G401 (cell line): ENCODE measurements at places on chromosomes 1 and 21. TPM values are rescaled to one million over a fixed set of nuclear protein-coding genes. Genes with fewer than 3 reads are reported as not detected.

- no peak for DNase-seq
These were observed 394.1 kb downstream of the MATN1 start for GRCh38 chr1:30329263-30329753.

DNA sequence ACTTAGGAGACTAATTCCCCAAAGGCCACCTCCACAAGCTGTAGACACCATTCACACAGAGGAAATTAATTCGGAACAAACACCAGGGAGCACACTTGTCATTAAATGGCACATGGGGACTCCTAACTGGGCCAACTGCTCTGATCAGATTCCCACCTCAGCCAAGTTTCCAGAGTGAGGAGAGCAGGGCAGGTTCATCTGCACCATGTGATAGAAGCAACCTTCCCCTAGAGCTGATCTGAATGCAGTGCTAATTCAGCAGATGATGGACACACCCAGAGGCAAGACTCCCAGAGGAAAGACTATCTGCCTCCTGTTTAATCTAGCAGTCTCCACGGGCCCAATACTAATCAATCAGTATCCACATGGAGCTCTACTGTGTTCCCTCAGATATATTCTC lies 147.0 kb downstream of the VAV3 start:
- DNase-seq, result no peak

GRCh38 chr1:4303303-4303702 lies 351.1 kb upstream of the AJAP1 start:
- no peak for DNase-seq

DNA sequence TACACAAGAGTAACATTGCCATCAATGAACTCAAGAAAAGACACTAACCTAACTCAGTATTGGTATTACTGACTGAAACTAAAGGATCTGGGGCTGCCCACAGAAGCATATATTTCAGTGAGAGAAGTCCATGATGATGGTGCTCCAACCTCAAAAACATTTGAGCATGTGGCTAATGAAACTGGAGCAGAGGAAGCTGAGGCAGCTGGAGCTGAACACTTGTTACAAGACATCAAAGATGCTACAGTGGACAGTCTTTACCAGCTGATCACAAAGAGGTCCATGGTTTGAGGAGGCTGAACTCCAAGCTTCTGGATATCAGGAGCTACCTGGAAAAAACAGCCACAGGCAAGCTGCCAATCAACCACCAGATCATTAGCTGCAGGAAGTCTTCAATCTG lies 42.2 kb upstream of the TTC39A start:
- DNase-seq, result peak; percentile 8

DNA sequence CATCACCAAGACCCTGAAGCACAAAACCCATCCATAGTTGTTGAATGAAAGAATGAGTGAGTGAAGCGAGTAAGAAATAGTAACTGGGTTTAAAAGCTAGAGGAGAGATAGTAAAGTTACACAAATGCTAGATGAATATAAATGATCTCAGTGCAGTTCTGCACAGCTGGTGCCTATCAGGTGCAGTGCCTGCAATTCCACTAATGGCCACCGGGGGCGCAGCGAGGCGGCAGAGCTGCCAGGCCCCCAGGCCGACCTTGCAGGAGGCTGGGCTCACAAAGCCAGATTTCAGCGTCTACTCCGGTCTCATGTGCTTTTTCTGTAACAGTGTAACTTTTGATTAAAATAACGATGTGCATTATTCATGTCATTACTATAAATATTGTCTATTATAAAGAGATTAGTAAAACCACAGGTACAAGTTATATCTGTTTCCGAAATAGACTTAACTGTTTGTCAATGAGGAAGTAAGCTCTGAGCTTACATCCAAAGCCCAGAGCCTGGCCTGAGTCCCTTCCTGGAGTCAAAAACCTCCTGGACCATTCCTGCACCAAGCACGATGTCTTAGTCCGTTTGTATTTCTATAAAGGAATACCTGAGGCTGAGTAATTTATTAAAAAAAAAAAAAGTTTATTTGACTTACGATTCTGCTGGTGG lies 477.6 kb downstream of the NPHP4 start:
- DNase-seq, result peak; percentile 61

DNA sequence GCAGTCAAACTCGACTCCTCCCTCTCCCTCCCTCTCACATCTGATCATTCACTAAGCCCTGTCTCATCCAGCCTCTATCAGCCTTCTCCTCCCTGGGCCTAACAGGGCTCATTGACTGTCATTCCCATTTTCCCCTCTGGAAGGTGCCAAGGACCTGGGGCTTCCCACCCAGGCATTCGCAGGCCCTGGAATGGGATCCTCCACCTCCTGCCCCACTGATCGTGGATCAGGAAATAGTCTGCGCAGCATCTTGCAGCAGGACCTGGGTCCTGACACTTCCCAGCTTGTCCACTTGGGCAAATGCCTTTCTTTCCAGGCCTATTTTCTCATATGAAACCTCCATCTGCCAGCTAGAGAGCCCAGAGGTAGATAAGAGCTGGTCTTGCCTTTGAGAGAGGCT lies 71.2 kb upstream of the ZC3H12A start:
- no peak for DNase-seq

DNA sequence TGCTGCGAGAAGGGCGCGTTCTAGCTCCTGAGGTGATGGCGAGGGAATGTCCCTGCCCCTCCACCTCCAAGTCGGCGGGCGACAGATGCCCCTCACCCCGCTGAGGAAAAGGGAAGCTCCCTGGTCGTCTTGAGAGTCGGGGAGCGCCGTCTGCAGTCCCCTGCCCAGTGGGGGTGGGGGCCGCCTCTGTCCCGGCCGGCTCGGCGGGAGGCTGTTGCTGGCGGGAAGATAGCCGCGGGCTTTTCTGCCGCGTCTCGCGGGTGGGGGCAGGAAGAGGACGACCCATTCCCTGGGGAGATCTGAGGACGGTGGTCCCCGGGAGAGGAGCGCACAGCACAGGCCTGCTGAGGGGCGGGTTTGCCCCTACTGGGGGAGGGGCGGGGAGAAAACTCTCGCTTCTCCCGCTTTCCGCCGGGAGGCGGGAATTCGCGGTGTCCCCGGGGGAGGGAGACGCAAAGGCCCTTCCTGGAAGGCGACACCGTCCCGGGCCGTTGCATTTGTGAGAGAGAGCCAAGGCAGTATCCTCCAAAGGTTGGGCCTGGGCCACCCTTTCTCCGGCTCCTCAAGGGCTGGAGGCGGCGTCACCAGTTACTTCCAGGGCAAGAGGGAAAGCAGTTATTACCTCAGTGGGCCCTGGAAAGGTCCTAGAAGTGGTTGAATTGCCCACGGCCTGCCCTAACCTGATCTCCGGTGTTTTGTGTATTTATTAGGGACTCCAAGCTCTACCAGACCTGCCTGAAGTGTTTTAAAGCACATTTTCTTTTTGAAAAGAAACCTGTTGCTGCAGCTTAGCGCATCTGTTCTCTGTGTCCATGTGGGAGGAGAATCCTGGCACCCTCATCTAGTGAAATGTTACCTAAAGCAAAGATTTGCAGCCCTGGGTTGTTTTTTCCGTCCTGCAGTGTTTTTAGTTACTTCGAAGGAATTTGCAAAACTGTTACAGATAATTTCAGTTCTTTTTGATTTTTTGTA lies 648 bp downstream of the S100PBP start:
- DNase-seq, result peak; percentile 66

GRCh38 chr1:212519131-212519530 lies 86.4 kb downstream of the NENF start:
- no peak for DNase-seq

GRCh38 chr21:46156678-46157077 lies 1.3 kb upstream of the FTCD start:
- DNase-seq, result no peak

DNA sequence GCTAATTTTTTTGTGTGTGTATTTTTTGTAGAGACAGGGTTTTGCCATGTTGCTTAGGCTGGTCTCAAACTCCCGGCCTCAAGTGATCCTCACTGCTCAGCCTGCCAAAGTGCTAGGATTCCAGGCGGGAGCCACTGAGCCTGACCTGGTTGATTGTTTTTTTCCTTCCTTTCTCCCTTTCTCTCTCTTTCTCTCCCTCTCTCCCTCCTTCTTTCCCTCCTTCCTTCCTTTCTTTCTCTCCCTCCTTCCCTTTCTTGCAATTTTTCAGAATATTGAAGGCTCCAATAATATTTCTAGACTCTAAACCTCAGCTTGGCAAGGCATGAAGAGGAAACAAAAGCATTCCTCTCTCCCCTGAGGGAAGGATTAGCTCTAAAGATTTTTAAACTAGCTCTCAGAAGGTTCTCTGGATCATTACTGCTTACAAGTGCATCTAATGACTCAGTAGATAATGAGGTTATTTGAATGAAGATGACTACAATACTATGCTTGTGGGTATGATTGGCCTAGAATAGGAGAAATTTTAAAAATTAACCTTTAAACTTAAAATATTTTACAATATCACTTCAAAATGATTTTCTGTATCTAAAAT lies 68.5 kb upstream of the GADD45A start:
- no peak for DNase-seq

DNA sequence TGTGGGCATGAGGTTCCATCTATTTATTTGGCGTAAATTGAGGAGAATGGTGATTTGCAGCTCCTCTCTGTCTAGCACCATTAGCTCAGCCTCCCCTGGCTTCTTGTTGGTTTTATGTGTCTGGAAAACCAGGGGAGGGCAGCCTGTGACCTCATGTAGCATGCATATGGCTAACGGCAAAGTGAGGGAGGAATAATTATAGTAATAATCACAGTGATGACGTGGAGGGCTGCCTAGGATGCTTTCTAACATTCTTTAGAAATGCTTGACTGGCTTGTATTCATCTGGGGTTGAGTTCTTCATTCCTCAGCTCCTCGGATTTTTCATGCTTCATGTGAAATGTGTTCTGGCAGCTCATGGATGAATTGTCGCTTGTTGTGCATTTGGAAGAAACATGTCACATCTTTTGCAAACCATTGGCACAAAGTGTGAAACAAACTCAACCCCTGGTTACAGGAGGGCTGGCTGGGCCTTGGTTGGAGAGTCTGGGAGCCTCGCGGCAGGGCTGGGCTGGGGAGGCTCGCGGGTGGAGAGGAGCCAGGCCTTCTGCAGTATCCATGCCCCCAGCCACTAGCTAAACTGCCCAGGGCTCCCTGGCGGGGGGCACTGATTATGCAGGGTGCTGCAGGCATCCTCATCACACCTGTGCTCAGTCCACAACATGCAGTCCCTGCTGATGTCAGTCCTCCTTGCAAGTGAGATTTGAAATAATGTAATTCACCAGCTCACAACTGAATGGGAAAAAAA lies 149.6 kb downstream of the DISC1 start:
- no peak for DNase-seq

DNA sequence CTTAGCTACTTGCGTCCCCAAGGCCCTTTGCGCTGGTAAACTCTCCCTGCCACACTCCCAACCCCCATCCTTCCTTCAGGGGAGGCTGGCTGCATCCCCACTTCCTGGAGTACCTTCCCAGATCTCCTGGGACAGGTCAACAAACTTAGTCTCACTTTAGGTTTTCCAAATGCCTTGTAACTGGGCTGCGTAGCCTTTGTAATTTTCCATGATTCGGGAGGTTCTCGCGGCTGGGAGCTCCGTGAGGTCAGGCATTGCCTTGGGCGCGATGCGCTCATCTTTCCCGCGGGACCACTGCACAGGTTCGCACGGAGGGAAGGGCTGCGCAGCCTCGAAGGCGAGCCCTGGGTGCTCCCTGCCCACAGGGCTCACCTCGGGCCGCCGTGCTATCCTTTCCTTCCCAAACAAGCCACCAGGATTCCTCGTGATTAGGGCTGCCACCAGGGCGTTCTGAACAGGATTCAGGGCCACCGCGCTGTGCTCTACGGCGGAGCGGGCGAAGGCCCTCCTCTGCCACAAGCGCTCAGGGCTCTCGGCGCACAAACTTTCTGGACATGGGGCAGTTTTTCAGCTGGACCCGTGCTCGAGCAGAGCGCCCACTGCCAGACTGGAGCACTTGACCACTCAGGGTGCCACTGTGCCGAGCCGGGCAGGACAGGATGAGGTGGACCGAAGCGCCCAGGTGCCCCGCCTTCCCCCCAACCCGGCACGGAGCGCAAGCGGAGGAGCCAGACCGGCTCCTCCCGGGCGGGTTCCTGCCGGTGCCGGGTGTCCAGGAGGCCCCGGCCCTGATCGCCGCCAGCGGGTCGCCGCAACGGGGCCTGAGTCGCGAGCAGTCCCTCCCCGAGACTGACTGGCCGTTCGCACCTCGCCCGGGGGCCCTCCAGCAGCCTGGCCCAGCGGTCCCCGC lies 1.1 kb downstream of the TMPRSS2 start:
- DNase-seq, result no peak

DNA sequence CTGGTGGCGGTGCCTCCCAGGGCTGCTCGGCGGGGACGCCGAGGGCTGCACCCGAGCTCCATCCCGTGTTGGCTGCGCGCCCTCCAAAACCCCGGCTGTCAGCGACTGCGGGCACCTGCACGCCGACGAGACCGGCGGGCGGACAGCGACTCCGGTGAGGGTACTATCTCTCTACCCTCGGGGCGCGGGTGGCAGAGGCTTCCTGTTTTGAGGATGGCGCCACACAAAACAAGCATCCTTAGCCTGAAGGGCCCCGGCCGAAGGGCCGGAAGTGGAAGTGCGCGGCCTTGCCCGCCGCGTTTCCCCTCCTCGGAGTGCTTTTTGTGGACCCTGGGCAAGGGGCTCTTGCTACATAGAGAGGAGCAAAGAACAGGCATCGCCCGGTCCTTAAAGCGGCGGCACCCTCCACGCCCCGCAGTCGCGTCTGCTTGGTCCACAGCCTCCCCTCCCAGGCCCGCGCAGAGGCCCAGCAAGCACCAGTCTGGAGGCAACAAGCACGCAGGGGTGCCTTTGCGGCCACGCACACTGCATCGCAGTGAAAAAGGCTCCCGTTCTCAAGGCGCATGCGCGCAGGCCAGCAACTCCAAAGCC lies 561 bp upstream of the COQ8A start:
- DNase-seq, result peak; percentile 67

- no peak for DNase-seq
These were observed 59.0 kb upstream of the BCAR3 start for GRCh38 chr1:93740601-93741031.

DNA sequence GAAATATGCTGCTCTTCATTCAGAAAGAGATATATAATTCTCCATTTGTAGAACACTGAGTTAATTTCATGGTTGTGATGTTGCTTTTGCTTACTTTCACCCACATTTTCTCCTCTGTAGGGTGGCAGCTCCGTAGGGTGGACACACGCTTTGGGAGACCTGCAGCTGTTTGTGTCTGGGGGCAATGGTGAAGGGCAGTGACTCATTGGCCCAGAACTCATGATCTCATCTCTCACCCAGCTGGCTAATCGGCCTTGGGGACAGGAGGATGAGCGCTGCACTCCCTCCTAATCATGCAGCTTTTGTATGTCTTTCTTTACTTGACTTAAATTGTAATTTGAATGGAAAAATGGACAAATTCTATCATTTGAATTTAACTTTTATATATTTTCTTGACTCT lies 9.6 kb downstream of the DISC1 start:
- DNase-seq, result no peak

- no peak for DNase-seq
These were observed 675.5 kb upstream of the CXADR start for GRCh38 chr21:16837321-16837720.

The PYHIN1 gene
- total RNA-seq, result not detected in 2 replicates

The IFNAR2 gene
- total RNA-seq, result 3.3 and 6.8 TPM in 2 replicates

The HCN3 gene
- 1.1 and 3.3 TPM in 2 replicates for total RNA-seq

The GPR52 gene
- total RNA-seq, result not detected in 2 replicates

The MRPL9 gene
- total RNA-seq, result 173 and 199 TPM in 2 replicates

The ABCA4 gene
- 0.62 and 1.8 TPM in 2 replicates for total RNA-seq

The PRKAB2 gene
- total RNA-seq, result 6.0 and 12.5 TPM in 2 replicates

The RYR2 gene
- not detected in 2 replicates for total RNA-seq

The GPA33 gene
- total RNA-seq, result 0.12 and 1.1 TPM in 2 replicates

The LCE2B gene
- total RNA-seq, result not detected in 2 replicates

The ARMH1 gene
- 2.2 TPM in 1 of 2 replicates, not detected in the other for total RNA-seq
